ENCODE measurements at places on chromosomes 6 and 20. TPM values are rescaled to one million over a fixed set of nuclear protein-coding genes. Genes with fewer than 3 reads are reported as not detected.

The TRIM40 gene
- not detected for total RNA-seq

The SIRPD gene
- total RNA-seq, result not detected

The TINAG gene
- 0.16 TPM for total RNA-seq

The ASF1A gene
- total RNA-seq, result 36.3 TPM

The OTOR gene
- total RNA-seq, result 0.16 TPM

The PTK7 gene
- total RNA-seq, result 89.6 TPM

The GHRH gene
- total RNA-seq, result not detected

The HDGFL1 gene
- not detected for total RNA-seq

Data from urinary bladder (tissue), 4 donors.